ENCODE measurements at places on chromosomes 12 and 14. TPM values are rescaled to one million over a fixed set of nuclear protein-coding genes. Genes with fewer than 3 reads are reported as not detected.

Gene DCN
- 994 TPM for total RNA-seq

Gene PLCZ1
- not detected for total RNA-seq

Gene STON2
- total RNA-seq: 14.1 TPM

Gene ZDHHC22
- total RNA-seq: not detected

Gene OTX2
- not detected for total RNA-seq

Gene AMDHD1
- total RNA-seq: 1.3 TPM

Gene TGM1
- 36.9 TPM for total RNA-seq

Gene ATXN3
- total RNA-seq: 9.1 TPM

Gene GLIPR1L2
- total RNA-seq: 2.3 TPM

Gene OR6C75
- not detected for total RNA-seq

Gene WSCD2
- 0.31 TPM for total RNA-seq

Gene SLCO1C1
- 0.31 TPM for total RNA-seq

Gene KLRD1
- total RNA-seq: 0.82 TPM

Gene CD69
- 1.7 TPM for total RNA-seq

Gene TSPAN8
- 2.8 TPM for total RNA-seq

All from right atrium auricular region (tissue), 2 donors.